ENCODE measurements at places on chromosomes 1 and 21.

- no peak for DNase-seq
Observed at GRCh38 chr1:36802018-36802417, 232.3 kb downstream of the GRIK3 start.

DNA sequence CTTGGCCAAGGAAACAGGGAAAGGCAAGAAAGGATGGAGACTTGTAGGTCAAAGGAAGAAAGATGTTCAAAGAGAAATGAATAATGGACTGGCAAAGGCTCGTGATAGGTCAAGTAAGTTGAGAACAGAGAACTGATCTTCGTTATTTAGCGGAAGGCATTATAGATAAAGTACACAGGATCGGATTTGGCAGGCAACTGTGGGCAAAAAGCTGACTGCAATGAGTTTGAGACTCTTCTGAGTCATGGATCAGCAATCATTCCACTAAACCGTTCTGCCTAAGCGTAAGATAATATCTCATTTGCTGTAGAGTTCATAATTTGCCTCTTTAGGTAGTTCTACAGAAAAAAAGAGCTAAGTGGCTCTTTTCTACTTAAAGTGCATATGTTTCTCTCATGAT is 34.1 kb downstream of the KRTAP21-3 start:
- DNase-seq = no peak

DNA sequence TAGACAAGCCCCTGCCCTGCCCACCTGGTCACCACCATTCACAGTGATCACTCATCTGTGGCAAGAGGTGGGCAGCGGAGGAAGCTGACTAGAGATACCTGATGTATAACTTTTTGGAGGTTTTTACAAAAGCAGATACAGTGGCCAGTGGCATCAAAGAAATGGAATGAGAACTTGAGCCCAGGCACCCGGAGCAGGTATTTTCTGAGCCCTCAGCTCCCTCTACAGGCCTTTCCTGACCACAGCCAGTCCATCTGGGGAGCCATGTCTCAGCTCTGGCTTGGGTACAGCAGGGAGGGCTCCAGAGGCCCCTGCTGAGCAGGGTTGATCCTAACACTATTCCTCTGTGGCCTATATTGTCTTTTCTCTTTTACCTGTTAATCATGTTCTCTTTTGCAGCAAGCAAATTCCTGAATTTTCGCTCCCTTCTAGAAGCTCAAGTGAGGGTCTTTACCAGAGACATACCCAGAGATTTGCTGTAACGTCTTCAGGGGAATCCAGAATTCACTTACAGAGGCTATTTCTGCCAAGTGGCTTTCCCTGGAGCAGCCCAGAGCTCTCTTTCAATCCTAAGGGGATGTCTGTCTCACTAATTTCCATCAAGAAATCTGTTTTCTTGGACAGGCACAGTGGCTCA is 27.3 kb downstream of the GPR157 start:
- DNase-seq = peak; percentile 50

GRCh38 chr1:99110140-99111041 is 105.7 kb upstream of the PLPPR5 start:
- DNase-seq = no peak

- DNase-seq = peak; percentile 58
Observed at GRCh38 chr1:68111519-68112436, 61.4 kb upstream of the DIRAS3 start.

DNA sequence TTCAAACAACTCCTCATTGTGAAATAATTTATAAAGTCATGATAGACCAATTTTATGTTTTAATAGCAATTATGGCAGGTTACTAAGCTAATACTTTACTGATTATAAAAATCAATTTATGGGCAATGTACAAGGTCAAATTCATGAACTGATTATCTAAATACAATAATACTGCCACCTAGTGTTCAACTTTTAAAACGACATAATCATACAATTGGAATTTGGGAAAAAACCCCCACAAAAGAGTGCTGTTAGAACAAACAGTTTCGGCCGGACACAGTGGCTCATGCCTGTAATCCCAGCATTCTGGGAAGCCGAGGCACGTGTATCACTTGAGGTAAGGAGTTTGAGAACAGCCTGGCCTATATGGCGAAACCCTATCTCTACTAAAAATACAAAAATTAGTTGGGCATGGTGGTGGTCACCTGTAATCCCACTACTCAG is 14.0 kb downstream of the GTF2B start:
- DNase-seq = no peak

GRCh38 chr21:25878344-25878743 is 143.6 kb downstream of the GABPA start:
- DNase-seq = peak; percentile 54

DNA sequence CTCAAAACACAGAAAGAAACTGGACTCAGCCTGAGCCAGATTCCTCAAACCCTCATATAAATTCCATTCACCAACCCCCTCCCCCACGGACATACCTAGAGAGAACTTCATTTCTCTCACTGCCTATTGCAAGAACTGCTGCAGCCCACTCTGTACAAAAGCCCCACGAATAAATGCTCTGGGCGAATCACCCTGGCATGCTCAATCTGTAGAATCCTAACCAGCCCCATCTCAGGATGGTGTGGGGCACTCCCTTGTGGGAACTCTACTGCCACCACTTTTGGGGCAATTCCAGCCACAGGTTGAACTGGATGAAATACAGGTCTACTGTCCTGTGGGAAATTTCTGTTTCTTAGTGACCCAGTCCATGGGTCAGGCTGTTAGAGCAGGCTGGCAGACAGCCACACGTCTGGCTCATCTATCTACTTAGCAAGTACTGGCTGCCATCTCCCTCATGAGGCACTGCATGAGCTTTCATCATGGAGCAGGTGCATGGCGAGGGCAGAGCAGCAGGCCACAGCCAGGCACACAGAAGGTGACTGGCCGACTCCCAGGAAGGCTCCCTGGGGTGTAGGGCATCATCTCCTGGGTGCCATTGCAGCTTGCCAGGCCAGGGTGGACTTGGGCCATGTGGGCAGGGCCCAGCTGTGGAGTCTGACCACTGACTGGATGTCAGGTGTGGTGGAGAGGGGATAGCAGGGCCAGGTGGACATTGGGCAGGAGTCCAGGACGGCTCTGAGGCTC is 1.6 kb upstream of the C1orf35 start:
- no peak for DNase-seq

GRCh38 chr1:114355240-114355639 is 155.8 kb downstream of the TRIM33 start:
- DNase-seq = no peak

- no peak for DNase-seq
Observed at GRCh38 chr1:154624746-154625643, 17.0 kb upstream of the ADAR start.

- no peak for DNase-seq
Observed at GRCh38 chr1:96978444-96978843, 256.9 kb downstream of the PTBP2 start.

- DNase-seq = no peak
Observed at GRCh38 chr1:224866940-224867339, 62.5 kb upstream of the DNAH14 start.

GRCh38 chr1:170620164-170620563 is 43.8 kb upstream of the PRRX1 start:
- DNase-seq = no peak

- DNase-seq = no peak
Observed at GRCh38 chr1:166489356-166489669, 322.5 kb upstream of the FAM78B start.

GRCh38 chr1:194534784-194535183 is 1348.4 kb upstream of the B3GALT2 start:
- no peak for DNase-seq

GRCh38 chr1:16984717-16985116 is 4.3 kb upstream of the MFAP2 start:
- peak; percentile 39 for DNase-seq

DNA sequence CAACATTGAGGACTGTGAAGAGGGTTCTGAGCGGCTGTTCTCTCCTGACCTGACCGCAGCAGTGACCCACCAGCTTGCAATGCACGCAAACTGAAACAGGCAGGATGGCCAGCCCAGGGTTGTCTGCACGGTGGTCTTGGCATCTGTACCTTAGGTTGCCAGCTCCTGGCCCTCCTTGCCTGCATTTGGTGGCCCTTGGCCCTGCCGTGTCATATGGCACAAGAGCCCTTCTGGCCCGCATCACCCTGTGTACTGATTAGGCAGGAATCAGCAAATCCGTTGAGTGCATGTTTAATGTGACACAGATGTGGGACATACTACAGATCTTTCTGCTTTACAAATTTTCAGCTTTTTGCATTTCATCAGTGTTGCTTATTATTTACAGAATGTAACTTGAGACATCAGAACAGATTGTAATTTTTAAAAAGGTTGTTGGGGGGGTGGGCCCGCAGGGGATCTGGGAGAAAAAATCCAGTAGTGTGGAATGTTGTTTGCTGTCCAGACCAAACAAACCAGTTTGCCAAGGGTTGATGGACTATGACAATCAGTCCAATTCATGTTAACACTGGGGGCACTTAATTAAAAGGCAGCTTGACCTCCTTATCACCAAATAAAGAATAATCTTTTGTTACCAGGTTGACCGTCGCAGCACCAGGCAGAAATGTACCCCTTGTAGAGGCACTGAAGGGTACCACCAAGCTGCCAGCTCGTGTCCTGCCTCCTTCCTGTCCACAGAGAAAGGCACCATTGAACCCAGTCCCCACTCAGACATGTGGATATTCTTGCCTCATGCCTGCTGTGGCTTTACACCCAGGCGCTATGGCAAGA is 132.6 kb downstream of the DHRS3 start:
- DNase-seq = no peak

GRCh38 chr1:98921817-98922216 is 82.8 kb downstream of the PLPPR5 start:
- no peak for DNase-seq

DNA sequence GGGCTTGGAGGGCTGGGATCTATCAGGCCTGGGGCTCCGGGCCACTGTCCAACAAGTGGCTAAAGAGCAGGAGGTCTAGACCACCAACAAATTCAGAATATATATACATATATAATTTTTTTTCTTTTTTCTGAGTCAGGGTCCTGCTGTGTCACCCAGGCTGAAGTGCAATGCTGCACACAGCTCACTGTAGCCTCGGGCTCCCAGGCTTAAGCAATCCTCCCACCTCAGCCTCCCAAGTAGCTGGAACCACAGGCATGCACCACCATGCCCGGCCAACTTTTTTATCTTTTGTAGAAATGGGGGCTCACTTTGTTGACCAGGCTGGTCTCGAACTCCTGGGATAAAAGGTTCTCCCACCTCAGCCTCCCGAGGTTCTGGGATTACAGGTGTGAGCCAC is 6.8 kb upstream of the LAPTM5 start:
- no peak for DNase-seq

DNA sequence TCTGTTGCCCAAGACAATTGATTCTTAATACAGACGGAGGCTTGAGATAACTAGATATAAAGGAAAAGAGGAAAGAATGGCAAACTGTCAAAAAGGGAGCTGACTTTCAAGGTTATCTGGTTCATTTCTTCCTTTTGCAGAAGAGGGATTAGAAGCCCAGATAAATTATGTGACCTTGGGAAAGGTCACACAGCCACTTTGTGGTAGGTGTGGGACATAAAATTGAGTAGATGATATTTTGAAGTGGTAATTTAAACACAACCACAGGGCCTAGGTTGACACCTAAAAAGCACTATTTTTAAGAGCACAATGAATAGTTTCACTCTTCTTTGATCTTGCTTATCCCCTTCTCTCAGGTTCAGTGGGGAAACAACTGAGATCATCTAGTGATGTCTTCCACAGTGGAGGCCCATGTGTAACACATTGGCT is 16.9 kb upstream of the KIAA0040 start:
- no peak for DNase-seq

- DNase-seq = no peak
Observed at GRCh38 chr1:36602184-36602583, 119.5 kb upstream of the CSF3R start.

- no peak for DNase-seq
Observed at GRCh38 chr1:157147906-157148700, 9.9 kb upstream of the ETV3 start.

DNA sequence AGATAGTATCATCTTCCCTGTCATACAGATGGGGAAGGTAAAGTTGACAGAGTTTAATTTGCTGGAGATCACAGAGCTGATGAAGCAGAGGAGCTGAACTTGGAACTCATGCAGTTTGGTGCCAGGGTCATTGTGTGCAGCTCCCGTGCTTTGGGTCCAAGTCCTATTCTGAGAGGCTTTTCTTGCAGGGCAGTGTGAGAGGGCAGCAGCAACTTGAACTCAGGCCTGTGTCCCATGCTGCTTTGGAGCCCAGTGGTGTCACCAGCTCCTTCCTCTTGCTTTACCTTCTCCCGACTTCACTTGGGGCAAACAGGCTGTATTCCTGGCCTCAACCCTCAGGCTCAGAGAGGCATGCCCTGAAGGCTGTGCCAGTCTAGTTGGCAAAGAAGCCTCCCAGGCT is 24.7 kb downstream of the INAVA start:
- DNase-seq = no peak

DNA sequence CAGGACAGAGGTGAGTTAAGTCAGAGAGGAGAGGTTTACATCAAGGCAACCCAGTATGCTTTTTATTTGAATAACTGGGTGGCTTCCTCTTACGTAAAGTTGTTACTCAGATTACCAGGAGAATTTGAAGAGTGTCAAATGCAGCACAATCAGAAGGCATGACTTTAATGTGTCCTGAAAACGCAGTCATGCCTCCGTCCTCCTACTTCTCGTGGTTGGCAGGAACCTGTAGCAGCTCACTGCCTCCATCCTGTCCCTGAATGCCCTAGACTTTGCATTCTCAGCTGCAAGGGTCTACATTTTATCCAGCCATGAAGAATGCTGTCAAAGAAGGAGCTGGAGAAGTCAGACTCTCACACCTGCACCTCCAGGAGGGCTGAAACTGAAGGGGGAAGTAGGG is 66.7 kb downstream of the MIS18A start:
- DNase-seq = no peak

GRCh38 chr1:46342084-46342656 is 1.6 kb downstream of the NSUN4 start:
- no peak for DNase-seq

GRCh38 chr1:156164125-156164831 is 10.9 kb downstream of the SEMA4A start:
- no peak for DNase-seq

DNA sequence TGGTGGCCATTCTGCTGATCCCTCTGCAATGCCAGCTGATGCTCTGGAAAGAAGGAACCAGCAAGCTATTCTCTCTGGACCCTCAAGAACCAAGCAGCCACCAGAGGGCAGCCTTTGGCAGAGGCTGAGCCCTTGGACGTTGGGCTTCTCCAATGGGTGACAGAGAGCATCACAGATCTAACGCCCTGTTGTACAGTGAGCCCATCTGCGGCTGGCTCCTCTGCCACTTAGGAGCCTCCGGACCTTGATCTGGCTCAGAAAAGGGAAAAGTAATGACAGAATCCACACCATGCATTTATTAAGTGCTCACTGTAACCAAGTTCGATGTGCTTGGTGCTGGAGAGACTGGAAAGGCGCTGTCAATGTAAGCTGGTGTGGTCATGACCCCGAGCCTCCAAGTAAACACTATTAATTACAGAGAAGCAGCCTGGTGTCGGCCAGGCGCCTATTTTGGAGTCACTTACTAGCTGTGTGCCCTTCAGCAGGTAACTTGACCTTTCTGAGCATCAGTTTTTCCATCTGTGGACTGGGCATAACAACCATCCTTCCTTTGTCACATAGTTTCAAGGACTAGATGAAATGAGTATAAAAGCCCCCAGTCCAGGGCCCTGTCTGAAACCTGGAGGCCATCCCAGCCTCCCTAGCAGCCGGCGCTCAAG is 34.9 kb downstream of the ECE1 start:
- peak; percentile 80 for DNase-seq
